ENCODE measurements at places on chromosomes 12 and 14.

DNA sequence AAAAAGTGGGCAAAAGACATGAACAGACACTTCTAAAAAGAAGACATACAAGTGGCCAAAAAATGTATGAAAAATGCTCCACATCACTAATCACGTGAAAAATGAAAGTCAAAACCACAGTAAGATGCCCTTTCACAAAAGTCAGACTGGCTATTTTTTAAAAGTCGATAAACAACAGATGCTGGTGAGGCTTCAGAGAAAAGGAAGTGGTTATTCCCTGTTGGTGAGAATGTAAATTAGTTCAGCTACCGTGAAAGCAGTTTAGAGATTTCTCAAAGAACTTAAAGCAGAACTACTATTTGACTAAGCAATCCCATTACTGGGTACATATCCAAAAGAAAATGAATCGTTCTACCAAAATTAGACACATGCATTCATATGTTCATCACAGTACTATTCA, 237.0 kb downstream of the KIF21A start:
- no peak for DNase-seq

DNA sequence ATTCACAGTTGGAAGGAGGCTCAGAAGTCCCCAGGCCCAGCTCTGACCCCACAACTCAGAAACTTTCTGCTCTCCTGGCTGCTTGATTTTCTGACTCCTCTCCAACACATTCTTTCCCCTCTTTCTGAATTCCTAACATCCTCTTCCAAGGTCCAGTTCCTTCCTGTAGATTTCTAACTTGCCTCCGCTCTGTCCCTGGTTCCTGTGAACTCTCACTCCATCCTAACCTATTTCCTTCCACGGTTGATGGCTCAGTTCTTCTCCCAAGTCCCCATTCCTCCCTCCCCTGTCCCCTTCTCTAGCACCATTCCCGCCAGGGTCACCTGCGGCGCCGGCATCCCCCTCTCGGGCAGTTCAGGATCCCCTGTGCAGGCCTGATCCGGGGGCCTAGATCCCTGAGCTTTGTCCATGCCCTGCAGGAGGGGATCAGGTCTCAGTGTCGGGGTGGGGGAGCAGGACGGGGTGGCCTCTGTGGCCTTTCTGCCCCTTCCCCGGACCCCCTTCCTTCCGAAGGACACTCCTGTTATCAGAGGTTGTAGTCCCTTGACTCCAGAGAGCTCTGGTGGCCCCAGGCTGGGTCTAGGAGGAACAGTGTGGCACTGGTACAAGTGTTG, 6.0 kb upstream of the SLC22A17 start:
- DNase-seq = no peak

- DNase-seq = no peak
Measured at GRCh38 chr12:2477009-2477766, 317.6 kb upstream of the FKBP4 start.

DNA sequence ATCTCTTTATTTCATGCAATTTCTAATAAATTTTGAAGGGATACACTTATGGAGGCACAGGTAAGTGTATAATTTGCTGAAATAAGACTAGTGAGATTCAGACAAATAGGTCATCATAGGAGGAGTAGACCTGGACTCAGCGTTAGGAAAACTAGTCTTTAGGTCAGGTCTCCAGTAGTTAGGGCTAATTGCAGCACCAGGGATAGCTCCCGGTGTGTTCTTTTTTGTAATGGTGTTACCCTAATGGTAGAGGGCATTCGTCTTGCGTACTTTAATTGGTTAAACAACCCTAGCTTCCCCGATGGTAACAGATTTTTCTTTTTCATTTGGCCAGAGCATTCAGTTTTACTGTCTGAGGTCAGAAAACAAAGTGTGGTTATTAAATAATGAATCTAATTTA, 64.9 kb downstream of the ARID2 start:
- DNase-seq = no peak

DNA sequence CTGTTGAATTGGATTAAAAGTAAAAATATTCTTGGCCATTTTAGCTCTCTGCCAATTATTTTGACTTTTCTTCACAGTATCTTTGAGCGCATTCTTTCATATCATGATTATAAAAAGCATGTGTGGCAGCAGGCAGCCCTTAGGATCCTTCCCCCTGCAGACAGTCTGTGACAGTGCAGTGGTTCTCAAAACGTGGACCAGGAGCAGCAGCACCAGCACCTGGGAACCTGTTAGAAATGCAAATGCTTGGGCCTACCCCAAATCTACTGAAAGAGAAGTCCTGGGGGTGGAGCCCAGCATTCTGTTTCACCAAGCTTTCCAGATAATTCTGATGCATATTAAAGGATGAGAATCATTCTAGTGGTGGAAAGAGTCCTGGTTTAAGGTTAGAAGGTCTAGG, 155.6 kb downstream of the MON2 start:
- DNase-seq = no peak

DNA sequence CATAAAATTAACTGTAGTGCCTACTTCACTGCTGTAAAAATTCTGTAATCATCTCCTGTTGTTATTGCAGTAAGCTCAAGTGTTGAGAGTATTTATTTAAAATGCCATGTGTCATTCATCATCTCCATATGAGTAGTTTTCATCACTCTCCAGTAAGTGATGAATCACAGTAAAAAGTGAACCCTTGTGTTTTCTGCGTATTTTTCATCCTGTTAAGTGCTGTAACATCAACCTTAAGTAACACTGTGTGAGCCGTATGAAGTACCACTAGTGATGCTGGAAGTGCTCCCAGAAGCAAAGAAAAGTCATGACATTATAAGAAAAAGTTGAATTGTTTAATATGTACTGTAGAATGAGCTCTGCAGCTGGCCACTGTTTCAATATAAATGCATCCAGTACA, 55.4 kb downstream of the SLCO1B3 start:
- DNase-seq = no peak

- no peak for DNase-seq
Measured at GRCh38 chr12:117885211-117885610, 83.6 kb downstream of the KSR2 start.

GRCh38 chr14:59015482-59015881, 173.0 kb upstream of the DAAM1 start:
- DNase-seq = no peak

- no peak for DNase-seq
Measured at GRCh38 chr12:121653999-121654398, 15.5 kb downstream of the MORN3 start.

DNA sequence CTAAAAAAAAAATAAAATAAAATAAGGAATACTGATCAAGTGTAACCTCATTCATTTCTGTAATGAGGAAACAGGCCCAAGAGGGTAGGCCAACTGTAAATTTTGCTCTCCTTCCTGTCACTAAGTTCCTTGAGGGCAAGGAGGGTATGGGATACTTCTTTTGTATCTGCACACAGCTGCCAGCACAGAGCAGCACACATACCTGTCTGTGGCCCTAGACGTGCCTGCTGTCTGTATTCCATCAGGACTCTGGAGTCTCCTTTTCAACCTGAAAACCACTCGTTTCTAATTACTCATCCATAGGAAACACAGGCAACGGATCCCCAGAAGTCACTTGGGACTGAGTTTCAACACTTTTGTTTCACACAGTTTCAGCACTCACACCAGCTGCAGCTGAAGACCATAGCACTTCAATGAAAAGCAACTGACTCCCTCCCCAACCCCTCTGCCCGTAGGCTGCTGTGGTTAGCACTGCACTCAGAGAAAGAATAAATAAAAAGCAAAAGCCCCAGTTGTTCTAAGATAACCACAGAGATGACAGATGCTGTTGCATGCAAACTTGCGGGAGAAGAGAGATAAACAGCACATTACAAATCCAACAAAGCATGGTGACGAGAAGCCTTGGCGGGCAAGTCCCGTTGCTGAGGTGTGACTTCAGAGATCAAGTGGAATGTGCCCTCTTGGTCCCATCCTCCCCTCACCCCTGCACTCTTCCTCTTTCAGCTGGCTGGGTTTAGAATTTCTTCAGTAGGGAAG, 24.9 kb downstream of the CRACR2A start:
- no peak for DNase-seq

- DNase-seq = no peak
Measured at GRCh38 chr12:61610143-61610542, 650.1 kb upstream of the USP15 start.

- DNase-seq = no peak
Measured at GRCh38 chr12:64194333-64195149, 27.6 kb downstream of the KICS2 start.

DNA sequence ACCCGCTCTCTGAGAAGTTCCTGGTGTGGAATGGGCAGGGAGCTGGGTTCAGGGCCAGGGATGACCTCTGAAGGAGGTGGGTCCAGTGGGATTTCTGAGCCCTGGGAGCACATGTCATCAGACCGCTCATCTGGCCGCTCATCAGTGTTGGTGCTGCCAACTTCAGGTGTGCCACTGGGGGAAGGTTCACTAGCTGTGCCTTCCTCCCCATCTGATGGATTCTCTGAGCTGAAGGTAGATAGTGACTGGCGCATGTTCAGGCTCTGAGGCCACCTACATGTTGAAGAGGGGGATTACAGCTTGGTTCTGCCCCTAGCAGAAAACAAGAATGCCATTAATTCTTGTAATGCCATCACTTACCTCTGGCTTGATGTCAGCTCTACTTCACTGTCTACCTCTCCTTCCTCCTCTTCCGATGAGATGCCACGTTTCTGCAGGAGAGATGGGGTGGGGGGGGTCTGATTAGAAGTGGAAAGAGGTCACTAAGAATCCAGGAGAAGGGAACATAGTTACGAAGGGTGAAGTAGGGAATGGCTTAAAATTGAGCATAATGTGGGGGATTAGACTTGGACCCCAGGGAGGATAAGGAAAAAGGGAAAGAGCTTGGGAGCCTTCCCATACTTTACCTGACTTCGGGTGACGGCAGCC, 17.2 kb downstream of the MAP3K12 start:
- DNase-seq = no peak

GRCh38 chr12:49809381-49809905, 18.8 kb downstream of the NCKAP5L start:
- no peak for DNase-seq

DNA sequence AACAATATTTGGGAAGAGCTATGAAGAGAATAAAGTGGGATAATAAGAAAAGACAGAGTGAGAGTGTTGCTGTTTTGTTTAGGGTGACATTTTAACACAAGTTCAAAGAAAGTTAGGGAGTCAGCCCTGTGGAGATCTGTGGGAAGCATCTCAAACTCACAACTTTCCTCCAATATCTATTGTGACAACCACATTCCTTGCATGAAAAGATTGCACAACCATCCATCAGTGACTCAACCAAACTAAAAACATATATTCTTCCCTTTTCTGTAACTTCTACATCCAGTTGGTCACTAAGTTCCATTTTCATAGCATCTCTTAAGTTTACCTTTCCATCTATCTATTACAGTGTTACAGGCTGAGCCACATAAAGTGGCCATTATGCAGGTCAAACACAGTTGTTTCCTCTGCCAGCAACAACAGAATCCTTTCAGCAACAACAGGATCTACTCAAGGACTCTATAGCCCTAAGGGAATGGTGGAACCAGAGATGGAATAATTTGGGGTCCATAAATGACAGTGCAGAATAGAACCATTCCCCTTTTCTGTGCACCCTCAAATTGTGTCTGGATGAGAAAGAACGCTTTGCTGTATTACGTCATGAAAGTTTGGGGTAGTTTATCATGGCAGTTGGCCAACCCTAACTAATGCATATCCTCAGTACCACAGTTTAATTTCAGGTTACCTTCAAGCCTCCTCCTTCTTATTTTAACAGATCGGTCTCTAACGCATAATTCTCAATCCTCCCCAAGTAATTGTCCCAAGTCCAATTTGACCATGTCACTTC, 118.8 kb downstream of the ST8SIA1 start:
- no peak for DNase-seq

- DNase-seq = no peak
Measured at GRCh38 chr12:46907791-46908190, 82.0 kb upstream of the SLC38A4 start.

Data from GM12892 (cell line).